Peyer's patch (tissue), 4 donors: ENCODE measurements at places on chromosomes 16 and 17.
A peak's percentile ranks its signal among the peaks of the same experiment; 100 is the strongest.

DNA sequence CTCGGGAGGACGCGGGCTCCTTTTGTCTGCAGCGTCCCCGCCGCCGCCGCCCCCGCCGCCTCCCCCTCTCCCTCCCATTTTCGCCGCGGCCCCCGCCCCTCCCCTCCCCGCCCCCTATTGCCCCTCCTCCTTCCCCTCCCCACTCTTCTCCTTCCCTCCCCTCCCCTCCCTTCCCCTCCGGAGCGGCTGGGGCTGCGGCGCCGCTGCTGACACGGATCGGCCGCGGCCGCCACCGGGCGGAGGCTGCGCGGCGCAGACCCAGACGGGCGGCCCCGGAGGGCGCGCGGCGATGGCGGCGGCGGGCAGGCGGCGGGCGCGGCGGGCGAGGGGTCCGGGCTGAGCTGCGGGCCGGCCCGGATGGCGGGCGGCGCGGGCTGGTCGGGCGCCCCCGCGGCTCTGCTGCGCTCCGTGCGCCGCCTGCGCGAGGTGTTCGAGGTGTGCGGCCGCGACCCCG, at the start of gene RAB11FIP4:
Gene RAB11FIP4 (plus strand): TSS at position 180 of the 454 bp plus-strand sequence. CDS start 178 bp downstream, at position 358.
- no peaks in the 10 kb centered on the region for H3K4me1 ChIP-seq
- no peaks in the 10 kb centered on the region for H3K36me3 ChIP-seq
- peak within 1 kb of the TSS; percentile 25 for H3K4me3 ChIP-seq

GRCh38 chr17:6355196-6355595, 79.7 kb downstream of the AIPL1 start:
- DNase-seq, result no peak
- H3K4me3 ChIP-seq, result no peak overlapping the region
- no peaks in the 10 kb centered on the region for H3K27me3 ChIP-seq
- H3K27ac ChIP-seq, result no peak overlapping the region
- no peaks in the 10 kb centered on the region for H3K4me1 ChIP-seq

GRCh38 chr17:62004388-62004787, 60.7 kb downstream of the MED13 start:
- H3K27ac ChIP-seq, result no peak overlapping the region
- no peak overlapping the region for H3K4me3 ChIP-seq
- no peaks in the 10 kb centered on the region for H3K36me3 ChIP-seq
- H3K27me3 ChIP-seq, result no peaks in the 10 kb centered on the region

DNA sequence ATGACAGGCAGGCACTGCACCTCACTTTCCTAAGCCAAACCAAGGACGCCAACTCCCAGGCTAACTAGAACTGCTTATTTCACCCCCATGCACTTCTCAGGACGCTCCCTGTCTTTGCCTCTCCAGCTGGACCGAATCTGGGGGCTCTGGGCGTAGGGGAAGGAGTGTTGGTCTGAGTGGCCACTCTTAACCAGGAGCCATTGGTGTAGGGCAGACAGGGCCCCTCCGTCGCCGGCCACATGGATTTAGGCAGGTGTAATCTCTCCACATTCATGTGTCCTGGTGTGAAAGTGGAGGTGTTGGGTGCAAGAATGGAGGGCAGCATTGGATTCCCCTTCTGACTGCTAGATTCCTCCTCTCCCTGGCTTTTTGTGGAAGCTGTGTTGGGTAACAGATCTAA, 9.8 kb downstream of the ATP2C2 start:
- no peak for DNase-seq
- no peaks in the 10 kb centered on the region for H3K36me3 ChIP-seq
- H3K27me3 ChIP-seq, result no peaks in the 10 kb centered on the region
- H3K27ac ChIP-seq, result no peak overlapping the region

DNA sequence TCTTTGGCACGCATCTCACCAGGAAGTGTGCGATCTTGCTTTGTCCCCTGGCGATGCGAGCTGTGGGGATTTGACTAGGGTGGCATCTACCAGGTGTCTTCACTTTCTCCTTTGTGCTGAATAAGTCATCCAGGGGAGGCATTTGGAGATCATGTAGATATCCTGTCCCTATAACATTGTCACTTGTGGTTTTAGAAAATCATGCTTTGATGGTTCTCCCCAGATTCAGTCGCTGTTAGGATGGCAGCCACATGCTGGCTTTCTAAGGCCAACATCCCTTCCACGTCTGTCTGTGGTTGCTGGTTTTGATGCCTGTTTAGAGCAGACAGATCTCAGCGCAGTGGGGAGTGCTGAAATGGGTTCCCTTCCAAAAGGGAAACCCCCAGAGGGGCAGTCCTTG, 2.5 kb downstream of the ADAD2 start:
- H3K36me3 ChIP-seq, result no peaks in the 10 kb centered on the region
- no peak overlapping the region for H3K4me3 ChIP-seq
- no peak for DNase-seq
- no peak overlapping the region for H3K27ac ChIP-seq

- no peak overlapping the region for H3K27ac ChIP-seq
- no peaks in the 10 kb centered on the region for H3K27me3 ChIP-seq
- H3K36me3 ChIP-seq, result no peaks in the 10 kb centered on the region
- no peaks in the 10 kb centered on the region for H3K4me1 ChIP-seq
- no peak overlapping the region for H3K4me3 ChIP-seq
Observed at GRCh38 chr17:77491921-77492445, 351.2 kb downstream of the SEC14L1 start.

DNA sequence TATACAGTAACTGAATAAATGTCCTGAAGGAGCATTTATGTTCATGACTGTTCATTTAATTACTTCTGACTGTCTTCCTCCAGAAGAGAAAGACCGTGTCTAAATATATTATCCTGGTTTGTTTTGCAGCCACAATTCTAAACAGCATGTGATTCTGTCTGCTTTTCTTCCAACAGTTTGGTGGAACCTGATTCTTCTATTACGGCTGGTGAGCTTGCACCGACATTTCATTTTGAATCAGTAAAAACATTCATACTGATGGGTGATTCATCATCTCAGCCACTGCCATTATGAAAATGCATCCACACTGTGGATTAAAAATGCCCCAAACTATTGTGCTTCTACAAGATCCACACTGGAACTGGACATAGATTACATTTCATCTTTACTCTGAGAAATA, 16.9 kb downstream of the KNOP1 start:
- no peak for DNase-seq
- no peaks in the 10 kb centered on the region for H3K27me3 ChIP-seq
- H3K4me3 ChIP-seq, result no peak overlapping the region
- peaks cover 49% of the 10 kb centered on the region for H3K36me3 ChIP-seq
- peak overlapping the region; percentile 2 for H3K27ac ChIP-seq

GRCh38 chr17:18028952-18029540, 9.9 kb downstream of the ATPAF2 start:
- H3K4me3 ChIP-seq, result no peak overlapping the region
- no peak overlapping the region for H3K27ac ChIP-seq
- no peak for DNase-seq

DNA sequence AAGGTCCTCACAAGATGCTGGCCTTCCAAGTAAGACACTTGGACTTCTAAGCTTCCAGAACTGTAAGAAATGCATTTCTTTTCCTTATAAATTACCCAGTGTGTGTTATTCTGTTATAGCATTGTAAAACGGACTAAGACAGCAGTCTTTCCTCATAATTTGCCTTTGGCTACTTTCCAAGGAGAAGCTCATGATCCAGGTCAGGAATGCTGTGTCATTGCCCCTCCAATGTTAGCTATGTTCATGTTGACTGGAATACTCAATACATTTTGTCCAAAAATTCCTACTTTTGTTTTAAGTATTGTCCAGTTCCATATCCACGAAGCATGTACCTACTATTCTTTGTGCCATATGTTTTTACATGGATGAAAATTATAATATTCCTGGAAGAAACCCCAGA, 234.6 kb downstream of the HS3ST3A1 start:
- DNase-seq, result no peak
- H3K36me3 ChIP-seq, result no peaks in the 10 kb centered on the region
- no peaks in the 10 kb centered on the region for H3K4me1 ChIP-seq
- no peak overlapping the region for H3K27ac ChIP-seq

- no peaks in the 10 kb centered on the region for H3K27me3 ChIP-seq
- H3K27ac ChIP-seq, result no peak overlapping the region
- H3K4me3 ChIP-seq, result no peak overlapping the region
- no peaks in the 10 kb centered on the region for H3K4me1 ChIP-seq
Observed at GRCh38 chr17:56173958-56174835, 20.9 kb downstream of the ANKFN1 start.

DNA sequence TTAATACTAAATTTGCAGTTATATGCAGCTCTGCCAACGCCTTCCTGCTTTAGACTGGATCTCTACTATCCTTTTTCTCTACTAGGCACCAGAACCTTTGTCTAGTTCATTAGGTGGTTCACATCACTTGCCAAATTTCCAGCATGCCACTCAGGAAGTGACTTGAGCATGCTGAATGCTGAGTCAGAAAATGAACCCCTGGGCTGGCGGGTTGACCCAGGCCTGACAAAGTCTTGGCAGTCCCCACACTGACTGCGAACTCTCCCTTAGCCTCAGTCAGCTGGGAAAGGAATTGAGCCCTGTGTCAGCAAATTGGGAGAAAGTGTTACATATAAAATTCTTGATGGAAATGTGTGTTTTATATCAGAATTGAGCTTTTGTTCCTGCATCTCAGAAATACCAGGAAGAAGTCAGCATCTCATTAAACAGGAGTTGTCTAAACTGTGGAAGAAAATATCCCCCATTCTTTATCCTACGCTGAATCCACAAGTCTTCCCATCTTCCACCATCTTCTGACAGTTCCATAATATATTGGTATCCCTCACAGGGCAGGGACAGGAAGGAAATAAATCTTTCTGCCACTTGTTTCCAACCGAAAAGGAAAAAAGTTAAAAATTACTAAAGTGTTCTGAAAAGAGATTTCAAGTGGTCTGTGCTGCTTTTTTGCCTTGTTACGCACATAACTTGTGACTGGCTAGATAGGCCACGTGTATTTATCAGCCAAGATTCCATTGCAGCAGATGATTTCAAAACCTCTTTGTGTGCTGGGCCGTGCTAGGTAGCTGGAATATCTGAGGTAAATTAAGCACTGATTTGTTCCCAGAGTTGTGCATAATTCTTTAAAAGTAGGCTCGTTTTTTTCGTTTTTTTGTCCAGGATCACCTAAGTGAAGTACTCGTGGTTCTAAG, 16.7 kb upstream of the SLC12A3 start:
- H3K4me3 ChIP-seq, result no peak overlapping the region
- H3K4me1 ChIP-seq, result no peaks in the 10 kb centered on the region
- H3K27me3 ChIP-seq, result no peaks in the 10 kb centered on the region
- DNase-seq, result no peak
- no peaks in the 10 kb centered on the region for H3K36me3 ChIP-seq

DNA sequence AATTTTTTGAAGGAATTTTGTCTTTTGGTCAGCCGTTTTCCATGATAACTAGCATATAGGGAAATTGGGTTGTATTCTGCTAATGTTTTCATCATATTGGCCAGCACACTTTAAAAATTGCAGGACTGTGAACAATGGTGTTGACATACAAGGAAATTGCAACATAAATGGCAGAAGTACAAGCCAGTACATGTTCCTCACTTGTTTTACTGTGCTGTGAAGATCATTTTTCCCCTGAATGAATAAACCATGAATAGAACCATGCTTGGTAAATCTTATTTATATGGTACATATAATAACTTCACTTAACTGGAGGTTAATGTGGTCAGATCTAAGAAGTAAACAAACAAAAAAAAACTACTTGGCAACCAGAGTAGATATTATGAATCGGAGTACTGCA, 22.8 kb downstream of the OMG start:
- H3K36me3 ChIP-seq, result no peaks in the 10 kb centered on the region
- H3K4me3 ChIP-seq, result no peak overlapping the region
- H3K27ac ChIP-seq, result no peak overlapping the region
- no peaks in the 10 kb centered on the region for H3K27me3 ChIP-seq

DNA sequence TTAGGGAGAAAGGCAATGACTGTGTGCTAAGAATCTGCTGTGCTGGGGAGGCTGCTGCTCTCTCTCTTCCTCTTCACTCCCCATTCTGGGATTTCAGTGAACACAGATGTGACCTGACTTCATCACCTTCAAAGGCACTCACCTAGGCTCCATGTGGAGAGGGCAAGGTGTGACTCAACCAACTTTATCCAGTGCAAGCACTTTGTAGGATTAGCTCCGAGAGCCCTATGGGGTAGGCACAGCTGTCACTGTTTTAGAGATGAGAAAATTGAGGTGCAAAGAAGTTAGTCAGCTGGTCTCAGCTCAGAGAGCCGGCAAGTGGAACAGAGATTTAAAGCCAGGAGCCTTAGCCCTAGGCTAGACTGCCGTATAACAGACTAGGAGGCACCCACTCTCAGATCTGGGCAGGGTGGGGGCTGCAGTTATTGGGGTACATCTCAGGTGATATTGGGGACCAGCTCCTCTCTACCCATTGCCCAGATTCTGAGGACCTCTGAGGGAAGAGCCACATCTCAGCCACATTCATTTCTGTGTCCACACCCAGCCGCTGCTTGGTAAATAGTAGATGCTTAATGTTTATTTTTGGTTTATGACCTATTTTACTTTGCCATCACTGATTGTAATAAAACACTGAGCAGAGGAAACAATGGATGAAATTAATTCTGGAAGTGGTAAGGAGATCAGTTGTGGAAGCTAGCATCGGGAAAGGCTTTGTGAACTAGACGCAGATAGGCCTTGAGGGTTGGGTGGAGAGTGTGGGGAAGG, 138.8 kb downstream of the CCDC182 start:
- no peaks in the 10 kb centered on the region for H3K27me3 ChIP-seq
- H3K4me1 ChIP-seq, result peaks cover 34% of the 10 kb centered on the region
- H3K4me3 ChIP-seq, result no peak overlapping the region
- no peak for DNase-seq
- no peaks in the 10 kb centered on the region for H3K36me3 ChIP-seq

DNA sequence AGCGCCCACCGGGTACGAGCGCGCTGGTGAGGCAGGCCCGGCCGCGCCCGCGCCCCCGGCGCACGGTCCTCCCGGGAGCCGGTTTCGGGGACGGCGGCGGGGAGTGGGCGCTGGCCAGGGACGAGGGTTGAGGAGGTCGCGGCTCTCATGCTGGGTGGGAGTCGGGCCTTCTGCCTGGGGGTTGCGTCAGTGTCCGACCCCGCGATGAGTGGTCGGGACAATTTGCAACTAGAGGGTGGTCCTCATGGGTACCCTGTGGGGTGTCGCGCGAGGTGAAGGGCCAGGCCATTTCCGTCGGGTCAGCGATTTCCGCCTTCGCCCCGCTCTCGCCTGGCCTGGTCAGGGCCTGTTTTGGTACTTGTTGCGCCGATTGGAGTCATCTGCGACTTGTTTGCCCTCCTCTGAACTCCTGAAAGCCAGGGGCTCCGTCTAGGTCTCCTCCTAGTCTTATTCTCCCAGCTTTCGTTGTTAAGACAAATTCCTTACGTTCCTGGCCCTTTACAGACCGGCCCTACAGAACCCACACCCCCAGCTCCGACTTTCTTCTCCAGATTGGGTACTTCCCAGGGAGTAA, 14.9 kb downstream of the NAA60 start:
- peak overlapping the region; percentile 95 for H3K27ac ChIP-seq
- H3K4me1 ChIP-seq, result peaks cover 15% of the 10 kb centered on the region
- no peaks in the 10 kb centered on the region for H3K27me3 ChIP-seq
- no peaks in the 10 kb centered on the region for H3K36me3 ChIP-seq
- DNase-seq, result no peak

DNA sequence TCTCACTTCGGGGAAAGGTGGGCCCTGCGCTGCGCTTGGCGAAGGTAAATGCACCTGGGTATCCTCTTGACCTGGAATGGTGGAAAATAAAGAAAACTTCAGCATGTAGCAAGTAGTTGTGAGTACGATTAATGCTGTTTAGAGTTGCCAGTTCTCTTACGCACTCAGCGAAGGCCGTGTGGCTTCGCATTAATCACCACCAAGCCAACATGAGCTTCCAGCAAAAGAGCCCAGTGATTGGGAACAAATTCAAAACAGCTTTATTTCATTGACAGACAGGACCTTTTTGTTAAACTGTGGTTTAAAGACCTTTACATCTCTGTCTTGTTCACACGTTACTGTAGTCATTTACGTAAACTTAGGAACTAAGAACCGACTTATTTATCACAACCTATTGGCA, 531.4 kb downstream of the MAF start:
- H3K4me3 ChIP-seq, result no peak overlapping the region
- H3K4me1 ChIP-seq, result no peaks in the 10 kb centered on the region
- H3K27ac ChIP-seq, result no peak overlapping the region
